Colonic mucosa (tissue), 4 donors: ENCODE measurements at places on chromosomes 2 and 18.

DNA sequence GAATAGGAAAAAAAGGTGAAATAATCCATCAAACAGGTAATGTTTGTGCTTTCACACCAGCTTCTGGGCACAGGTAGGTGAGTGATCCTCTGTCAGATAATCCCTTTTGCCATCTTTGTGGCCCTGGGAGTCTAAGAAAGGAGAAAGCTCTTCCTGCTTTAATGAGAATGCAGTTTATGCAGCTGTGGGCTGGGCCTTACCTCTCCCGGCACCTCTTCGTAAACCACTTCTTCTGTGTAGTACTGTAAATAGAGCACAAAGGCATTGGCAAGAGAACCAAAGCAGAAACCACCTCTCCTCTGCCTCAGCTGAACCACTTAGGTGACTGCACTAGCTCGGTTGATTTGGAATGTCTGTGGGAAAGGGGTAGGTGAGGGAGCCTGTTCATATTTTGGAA, 4.9 kb downstream of the NEB start:
- no peak for DNase-seq

- peak; percentile 74 for DNase-seq
These were observed 494 bp downstream of the ANKZF1 start for GRCh38 chr2:219230059-219230540.

GRCh38 chr2:233179848-233180366, 71.6 kb upstream of the ATG16L1 start:
- DNase-seq = no peak

- no peak for DNase-seq
These were observed 3.4 kb downstream of the LPIN1 start for GRCh38 chr2:11749646-11750349.

- DNase-seq = no peak
These were observed 28.4 kb downstream of the TMEM177 start for GRCh38 chr2:119707117-119708087.

DNA sequence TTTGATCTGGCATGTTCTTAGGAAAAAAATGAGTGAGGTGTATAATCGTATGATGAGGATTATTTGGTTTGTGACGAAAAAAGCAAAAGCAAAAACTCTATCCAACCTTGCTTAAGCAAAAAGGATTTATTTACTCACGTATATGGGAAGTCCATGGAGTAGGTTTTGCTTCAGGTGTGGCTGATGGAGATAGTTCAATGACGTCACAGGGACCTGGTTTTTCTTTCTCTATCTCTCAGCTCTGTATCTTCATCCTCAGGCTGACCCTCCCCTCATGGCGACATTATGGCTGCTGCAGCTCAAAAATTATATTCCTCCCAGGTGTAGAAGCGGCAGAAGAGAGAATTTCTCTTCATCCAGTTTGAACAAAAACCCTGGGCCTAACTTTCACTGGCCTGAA, 8.9 kb downstream of the TMSB10 start:
- peak; percentile 9 for DNase-seq

DNA sequence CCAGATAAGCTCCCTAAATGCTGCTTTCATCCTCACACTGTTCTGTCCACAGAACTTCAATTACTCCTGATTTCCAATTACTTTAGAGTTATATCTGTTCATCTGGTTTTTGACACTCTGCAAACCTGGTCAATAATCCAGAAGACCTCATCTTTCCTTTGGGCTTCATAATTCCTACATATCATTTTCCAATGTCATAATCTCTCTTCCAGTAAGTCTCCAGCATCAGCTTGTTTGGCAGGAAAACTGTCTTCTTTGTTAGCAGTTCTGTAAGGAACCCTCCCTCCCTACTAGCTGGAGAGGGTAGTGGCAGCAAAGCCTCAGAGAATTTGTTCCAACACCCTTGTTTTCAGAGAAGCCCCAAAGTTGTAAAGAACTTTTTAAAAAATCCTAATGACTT, 11.9 kb upstream of the SLC14A1 start:
- DNase-seq = no peak
